ENCODE measurements at places on chromosomes 1 and 21. TPM values are rescaled to one million over a fixed set of nuclear protein-coding genes. Genes with fewer than 3 reads are reported as not detected.

The PRDX6 gene
- 533 TPM for total RNA-seq

The VAV3 gene
- total RNA-seq, result 5.1 TPM

The KRTAP19-3 gene
- not detected for total RNA-seq

DNA sequence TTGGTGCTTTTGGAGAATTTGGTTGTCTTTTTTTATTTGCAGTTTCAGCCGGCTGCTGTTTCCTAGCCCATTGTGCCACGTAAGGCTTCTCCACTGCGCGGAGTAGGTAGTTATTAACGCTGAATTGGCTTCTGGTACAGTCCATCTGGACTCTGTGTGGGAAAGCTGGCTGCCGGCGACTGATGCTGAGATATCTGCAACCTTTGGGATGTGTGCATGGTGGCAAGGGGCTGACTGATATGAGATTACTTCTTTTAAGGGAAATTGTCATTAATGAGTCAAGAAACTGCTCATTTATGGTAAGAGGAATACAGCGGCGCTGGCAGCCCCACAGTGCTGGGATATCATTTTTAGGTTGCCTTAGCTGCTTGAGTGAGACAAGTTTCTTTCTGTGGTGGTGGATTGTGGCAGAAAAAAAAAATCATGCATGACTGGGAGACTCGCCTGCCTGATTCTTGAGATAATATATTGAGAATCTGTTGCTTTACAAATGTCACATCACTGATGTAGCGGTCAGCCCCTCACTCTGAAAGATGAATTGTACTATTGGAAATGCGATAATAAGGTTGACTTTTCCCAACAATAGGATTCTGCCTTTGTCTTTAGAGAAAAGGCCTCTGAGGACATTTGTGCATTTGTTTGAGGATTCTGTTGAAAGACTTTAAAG, 2.5 kb upstream of the ELAVL4 start:
- DNase-seq, result no peak
- peaks cover 3% of the 10 kb centered on the region for H3K4me1 ChIP-seq
- H3K4me3 ChIP-seq, result no peak overlapping the region
- no peak overlapping the region for H3K27ac ChIP-seq

Measured in H9 (cell line).